Left cardiac atrium (tissue), 4 donors: ENCODE measurements at places on chromosomes 6 and 20.

DNA sequence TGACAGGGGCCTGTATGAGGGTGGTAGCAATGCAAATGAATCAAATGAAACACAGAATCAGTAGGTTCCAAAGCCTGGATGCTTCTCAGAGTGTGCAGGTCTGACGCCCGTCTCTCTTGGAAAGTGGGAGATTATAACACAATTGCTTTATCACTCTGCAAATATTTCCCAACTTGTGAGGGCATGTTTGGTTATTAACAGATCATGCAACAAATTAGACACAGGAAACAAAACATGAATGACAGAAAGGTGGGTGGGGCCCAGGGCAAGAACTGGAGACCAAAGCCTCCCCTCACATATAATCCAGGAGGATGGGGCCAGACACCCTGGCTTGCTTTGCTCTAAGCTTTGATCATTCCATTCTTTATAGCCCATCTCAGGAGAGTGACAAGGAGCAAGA lies 108.6 kb upstream of the MRPS10 start:
- DNase-seq = no peak

GRCh38 chr20:60272790-60273189 lies 314.6 kb downstream of the CDH26 start:
- no peak for DNase-seq

DNA sequence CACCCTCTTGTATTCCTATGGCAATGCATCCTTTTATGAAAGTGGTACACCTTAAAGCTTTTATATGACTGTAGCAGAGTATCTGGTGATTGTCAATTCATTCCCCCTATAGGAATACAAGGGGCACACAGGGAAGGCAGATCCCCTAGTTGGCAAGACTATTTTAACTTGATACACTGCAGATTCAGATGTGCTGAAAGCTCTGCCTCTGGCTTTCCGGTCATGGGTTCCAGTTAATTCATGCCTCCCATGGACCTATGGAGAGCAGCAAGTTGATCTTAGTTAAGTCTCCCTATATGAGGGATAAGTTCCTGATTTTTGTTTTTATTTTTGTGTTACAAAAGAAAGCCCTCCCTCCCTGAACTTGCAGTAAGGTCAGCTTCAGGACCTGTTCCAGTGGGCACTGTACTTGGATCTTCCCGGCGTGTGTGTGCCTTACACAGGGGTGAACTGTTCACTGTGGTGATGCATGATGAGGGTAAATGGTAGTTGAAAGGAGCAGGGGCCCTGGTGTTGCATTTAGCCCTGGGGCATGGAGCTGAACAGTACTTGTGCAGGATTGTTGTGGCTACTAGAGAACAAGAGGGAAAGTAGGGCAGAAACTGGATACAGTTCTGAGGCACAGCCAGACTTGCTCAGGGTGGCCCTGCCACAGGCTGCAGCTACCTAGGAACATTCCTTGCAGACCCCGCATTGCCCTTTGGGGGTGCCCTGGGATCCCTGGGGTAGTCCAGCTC lies 292.1 kb downstream of the ESR1 start:
- DNase-seq = no peak

DNA sequence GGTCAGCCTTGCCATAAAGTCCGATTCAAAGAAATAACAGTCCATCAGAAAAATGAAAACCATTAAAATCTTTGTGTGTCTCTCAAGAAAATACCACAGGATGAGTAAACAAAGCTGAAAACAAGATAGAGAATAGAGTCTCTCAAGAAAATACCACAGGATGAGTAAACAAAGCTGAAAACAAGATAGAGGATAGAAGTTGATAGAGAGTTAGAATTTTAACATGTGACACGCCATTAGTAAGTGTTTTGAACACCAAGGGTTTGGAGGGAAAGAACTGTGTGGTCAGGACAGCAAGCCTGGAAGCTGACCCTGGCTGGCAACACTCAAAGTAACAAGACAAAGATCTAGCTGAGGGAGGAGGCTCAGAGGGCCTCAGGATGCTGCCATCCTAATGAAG lies 43.9 kb upstream of the PRND start:
- DNase-seq = no peak

GRCh38 chr20:31630187-31630790 lies 7.4 kb upstream of the COX4I2 start:
- no peak for DNase-seq

- DNase-seq = no peak
These were observed 42.3 kb upstream of the LAMA4 start for GRCh38 chr6:112296694-112297093.

DNA sequence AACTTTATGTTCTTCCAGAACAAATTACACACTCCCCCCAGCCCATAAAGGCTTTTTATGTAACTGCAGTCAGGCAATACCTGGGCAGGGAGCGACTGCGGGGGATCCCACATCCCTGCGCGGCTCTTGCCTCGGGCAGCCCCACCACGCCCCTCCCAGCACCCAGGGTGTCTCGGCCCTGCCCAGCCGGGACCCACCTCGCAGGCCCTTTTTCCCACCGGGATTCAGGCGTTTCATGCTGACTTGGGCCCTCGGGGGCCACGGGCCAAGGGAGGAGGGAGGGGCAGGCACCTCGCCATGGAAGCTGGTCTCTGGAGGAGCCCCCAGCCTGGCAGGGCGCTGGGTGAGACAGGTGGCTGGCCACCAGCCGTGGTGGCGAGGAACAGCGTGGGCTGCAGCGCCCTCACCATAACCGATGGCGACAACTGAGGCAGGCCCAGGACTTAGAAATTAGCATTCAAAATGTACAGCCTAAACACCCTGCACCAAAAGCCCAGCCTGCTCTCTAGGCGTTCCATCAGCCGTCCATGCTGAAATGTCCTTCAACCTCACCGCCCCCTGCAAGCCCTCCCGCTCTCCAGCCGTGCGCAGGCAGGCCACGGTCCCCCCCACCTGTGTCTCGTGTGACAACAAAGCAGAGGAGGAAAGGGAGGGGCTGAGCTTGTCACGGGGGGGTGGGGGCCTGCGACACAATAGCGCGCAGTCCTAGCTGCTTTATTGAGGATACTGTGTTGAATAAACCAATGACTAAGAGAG lies 15.1 kb upstream of the FOXC1 start:
- DNase-seq = no peak

- no peak for DNase-seq
These were observed 17.9 kb downstream of the RNF24 start for GRCh38 chr20:3997446-3997845.

DNA sequence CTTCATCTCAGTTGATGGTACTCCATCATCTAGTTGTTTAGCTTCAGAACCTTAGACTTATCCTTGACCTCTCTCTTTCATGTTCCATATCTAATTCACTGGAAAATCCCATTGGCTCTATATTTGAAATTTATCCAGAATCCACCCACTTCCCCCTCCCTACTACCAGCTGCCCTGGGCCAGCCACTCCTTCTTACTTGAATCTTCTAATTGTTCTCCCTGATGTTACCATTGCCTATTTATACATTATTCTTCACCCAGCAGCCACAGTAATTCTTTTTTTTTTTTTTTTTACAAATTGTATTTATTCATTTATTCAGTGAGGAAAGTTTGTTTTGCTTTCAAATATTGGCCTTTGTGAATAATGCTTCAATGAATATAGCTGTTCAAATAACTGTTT lies 8.2 kb downstream of the SEC23B start:
- no peak for DNase-seq

DNA sequence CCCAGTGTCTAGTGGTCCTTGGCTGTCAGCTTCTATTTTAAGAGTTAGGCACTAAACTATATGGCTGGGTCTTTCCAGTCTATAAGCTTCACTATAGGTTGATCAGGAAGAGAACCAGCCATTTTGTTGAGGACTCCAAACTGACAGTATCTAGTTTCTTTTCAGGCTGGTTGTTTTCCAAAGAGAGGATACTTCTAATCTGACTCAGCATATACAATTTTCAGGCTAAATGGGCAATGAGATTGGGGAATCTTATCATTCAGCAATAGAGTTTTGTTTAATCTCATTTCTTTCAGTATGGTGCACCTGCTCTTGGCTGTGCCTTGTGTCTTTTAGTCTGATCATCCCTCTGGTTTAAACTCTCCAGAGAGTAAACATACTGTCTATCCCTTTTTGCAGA lies 20.4 kb upstream of the CTAGE9 start:
- no peak for DNase-seq
